ENCODE measurements at places on chromosomes 6 and 20. TPM values are rescaled to one million over a fixed set of nuclear protein-coding genes. Genes with fewer than 3 reads are reported as not detected.
A peak's percentile ranks its signal among the peaks of the same experiment; 100 is the strongest.

The GATA5 gene
- total RNA-seq: 0.12 TPM

The PLCB4 gene
- total RNA-seq: 20.6 TPM

The EYS gene
- 0.03 TPM for total RNA-seq

The CNR1 gene
- total RNA-seq: 0.26 TPM

The PRSS16 gene
- total RNA-seq: 4.3 TPM

The FAM209B gene
- not detected for total RNA-seq

DNA sequence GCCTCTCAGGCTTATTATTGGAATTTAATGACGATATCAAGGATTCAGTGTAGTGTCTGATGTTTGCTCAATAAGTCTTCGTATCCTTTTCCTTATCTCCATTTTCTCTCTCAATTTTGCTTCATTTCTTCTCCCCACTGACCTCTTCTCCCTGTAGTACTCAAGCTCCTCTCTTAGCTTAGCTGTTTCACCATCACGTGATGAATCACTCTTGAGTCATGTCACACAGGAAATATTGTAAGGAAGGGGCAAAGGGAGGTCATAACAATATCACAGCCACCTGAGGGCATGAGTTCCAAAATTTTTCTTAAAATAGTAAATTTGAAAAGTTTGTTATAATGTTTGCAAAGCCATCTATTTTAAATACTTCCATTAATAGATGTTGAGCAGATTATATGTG lies 392.2 kb upstream of the MARCKS start:
- no peak overlapping the region for H3K4me3 ChIP-seq
- no peak overlapping the region for H3K27ac ChIP-seq
- H3K4me1 ChIP-seq: no peaks in the 10 kb centered on the region
- H3K27me3 ChIP-seq: no peaks in the 10 kb centered on the region

DNA sequence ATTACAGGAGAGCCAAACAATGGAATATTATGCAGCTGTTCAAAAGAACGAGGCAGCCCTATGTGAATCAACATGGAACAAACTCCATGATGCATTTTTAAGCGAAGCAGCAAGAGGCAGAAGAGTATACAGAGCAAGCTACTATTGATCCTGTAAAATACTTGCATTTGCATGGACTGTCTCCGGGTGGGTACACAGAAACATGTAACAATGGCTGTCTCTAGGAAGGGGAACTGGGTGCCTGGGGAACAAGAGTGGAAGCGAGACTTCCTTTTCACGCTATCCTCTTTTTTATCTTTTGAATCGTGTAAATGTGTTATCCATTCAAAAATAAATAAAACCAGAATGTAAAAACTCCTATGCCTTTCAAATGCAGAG lies 93.3 kb upstream of the SIRPA start:
- peaks cover 51% of the 10 kb centered on the region for H3K27me3 ChIP-seq
- H3K27ac ChIP-seq: no peak overlapping the region
- H3K4me3 ChIP-seq: peak overlapping the region; percentile 71
- H3K36me3 ChIP-seq: no peaks in the 10 kb centered on the region
- H3K4me1 ChIP-seq: peaks cover 6% of the 10 kb centered on the region

DNA sequence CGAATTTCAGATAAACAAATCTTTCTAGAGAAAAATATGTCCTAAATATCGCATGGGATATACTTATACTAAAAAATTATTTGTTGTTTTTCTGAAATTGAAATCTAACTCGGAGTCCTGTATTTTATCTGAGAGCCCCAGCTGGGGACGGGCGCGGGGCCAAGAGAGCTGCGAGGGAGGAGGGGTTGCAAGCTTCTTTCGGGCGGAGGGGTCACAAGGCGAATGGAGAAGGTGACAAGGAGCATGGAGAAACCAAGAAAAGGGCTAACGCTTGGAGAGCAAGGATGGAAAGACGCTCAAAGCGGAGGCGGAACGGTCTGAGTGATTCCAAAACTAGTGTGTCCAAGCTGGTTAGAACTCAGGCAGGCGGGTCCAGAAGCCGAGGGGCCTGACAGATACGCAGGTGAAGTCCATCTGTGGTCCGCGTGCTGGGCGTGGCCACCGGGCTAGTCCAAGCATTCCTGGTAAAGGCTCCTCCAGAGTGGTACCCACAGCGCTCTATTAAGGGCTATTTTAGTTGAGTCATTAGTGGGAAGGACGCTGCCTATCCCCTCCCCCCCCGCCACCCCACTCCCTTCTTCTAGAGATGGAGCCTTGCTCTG lies 41.5 kb upstream of the ZNFX1 start:
- DNase-seq: no peak
- no peaks in the 10 kb centered on the region for H3K36me3 ChIP-seq
- peaks cover 67% of the 10 kb centered on the region for H3K27me3 ChIP-seq
- no peak overlapping the region for H3K27ac ChIP-seq
- H3K4me3 ChIP-seq: peak overlapping the region; percentile 52

- H3K4me1 ChIP-seq: peaks cover 23% of the 10 kb centered on the region
- no peaks in the 10 kb centered on the region for H3K36me3 ChIP-seq
- H3K4me3 ChIP-seq: peak overlapping the region; percentile 95
- no peak overlapping the region for H3K27ac ChIP-seq
Observed at GRCh38 chr6:170555305-170555704, 1.1 kb downstream of the TBP start.

GRCh38 chr6:84588697-84589080 lies 175.7 kb downstream of the TBX18 start:
- no peak overlapping the region for H3K27ac ChIP-seq
- H3K27me3 ChIP-seq: no peaks in the 10 kb centered on the region
- H3K36me3 ChIP-seq: no peaks in the 10 kb centered on the region
- no peak overlapping the region for H3K4me3 ChIP-seq
- H3K4me1 ChIP-seq: no peaks in the 10 kb centered on the region

DNA sequence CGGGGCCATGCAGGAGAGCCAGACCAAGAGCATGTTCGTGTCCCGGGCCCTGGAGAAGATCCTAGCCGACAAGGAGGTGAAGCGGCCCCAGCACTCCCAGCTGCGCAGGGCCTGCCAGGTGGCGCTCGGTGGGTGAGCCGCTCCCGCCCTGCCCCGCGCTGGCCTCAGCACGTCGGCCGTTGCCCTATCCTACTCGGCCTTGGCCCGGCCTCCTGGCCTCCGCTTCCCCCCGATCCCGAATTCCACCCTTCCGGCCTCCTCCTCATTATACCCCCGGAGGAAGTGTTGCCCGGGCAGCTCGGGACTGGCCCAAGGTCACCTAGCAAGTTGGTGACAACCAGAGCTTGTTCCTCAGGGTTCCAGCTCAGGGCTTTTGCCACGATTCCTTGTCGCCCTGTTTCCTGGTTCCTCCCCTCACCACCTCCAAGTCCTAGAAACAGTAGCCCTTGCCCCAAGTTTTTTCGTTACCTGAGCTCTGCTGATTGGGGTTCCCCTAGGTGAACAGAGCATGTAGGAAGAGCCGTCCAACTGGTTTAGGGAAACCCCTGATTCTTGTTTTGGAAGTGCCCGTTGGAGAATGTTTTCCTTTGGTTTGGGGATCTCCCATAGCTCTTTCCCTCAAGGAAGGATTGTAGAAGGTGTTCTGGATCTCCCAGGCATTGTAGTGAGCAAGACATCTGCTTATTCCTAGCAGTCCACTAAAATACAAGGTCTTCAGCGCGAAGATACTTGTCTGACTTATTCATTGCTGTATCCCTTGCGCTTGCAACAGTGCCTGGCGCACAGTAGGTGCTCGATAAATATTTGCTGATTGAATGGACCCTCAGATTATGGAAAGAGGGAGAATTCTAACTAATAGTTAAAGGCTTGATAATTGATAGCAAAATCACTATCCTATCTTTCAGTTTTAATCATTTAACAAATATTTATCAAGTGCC lies 641 bp downstream of the ARFGEF2 start:
- H3K36me3 ChIP-seq: no peaks in the 10 kb centered on the region
- peak overlapping the region; percentile 84 for H3K27ac ChIP-seq
- H3K4me3 ChIP-seq: peak overlapping the region; percentile 70
- peaks cover 9% of the 10 kb centered on the region for H3K4me1 ChIP-seq
- H3K27me3 ChIP-seq: no peaks in the 10 kb centered on the region
- no peak for DNase-seq

GRCh38 chr6:19024737-19025136 lies 637.6 kb downstream of the RNF144B start:
- H3K4me3 ChIP-seq: no peak overlapping the region
- H3K4me1 ChIP-seq: no peaks in the 10 kb centered on the region
- no peak overlapping the region for H3K27ac ChIP-seq

- peak; percentile 52 for DNase-seq
- H3K4me3 ChIP-seq: peak overlapping the region; percentile 94
- H3K36me3 ChIP-seq: no peaks in the 10 kb centered on the region
- H3K27ac ChIP-seq: no peak overlapping the region
Observed at GRCh38 chr20:37526839-37527637, 638 bp downstream of the BLCAP start.

- no peaks in the 10 kb centered on the region for H3K27me3 ChIP-seq
- DNase-seq: no peak
- no peaks in the 10 kb centered on the region for H3K4me1 ChIP-seq
- H3K36me3 ChIP-seq: no peaks in the 10 kb centered on the region
- H3K27ac ChIP-seq: no peak overlapping the region
Observed at GRCh38 chr6:116449565-116449964, 11.6 kb upstream of the CALHM6 start.

DNA sequence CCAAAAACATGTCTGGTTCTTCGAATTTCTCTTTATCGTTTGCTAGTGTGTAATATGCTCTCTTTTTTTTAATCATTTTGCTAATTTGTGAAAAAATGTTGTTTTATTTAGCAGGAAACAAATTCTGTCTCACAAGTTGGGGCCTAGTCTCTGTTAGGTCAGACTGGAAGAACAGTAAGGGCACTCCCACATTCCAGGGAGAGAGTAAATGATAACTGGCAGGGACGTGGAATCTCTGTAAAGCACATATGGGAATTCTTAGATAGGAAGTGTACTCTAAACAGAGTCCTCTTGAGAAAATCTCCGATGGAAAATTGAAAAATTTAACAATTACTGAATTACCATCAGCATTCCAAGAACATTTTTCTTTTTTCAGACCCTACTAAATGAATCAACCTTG lies 16.4 kb upstream of the CCDC28A start:
- no peak overlapping the region for H3K4me3 ChIP-seq
- H3K27me3 ChIP-seq: no peaks in the 10 kb centered on the region
- no peaks in the 10 kb centered on the region for H3K36me3 ChIP-seq
- DNase-seq: no peak

- H3K27me3 ChIP-seq: no peaks in the 10 kb centered on the region
- no peak overlapping the region for H3K27ac ChIP-seq
- peaks cover 8% of the 10 kb centered on the region for H3K4me1 ChIP-seq
- H3K4me3 ChIP-seq: no peak overlapping the region
- no peak for DNase-seq
Observed at GRCh38 chr20:32667027-32667426, 6.7 kb downstream of the C20orf203 start.

- H3K27ac ChIP-seq: no peak overlapping the region
- H3K27me3 ChIP-seq: no peaks in the 10 kb centered on the region
- H3K4me1 ChIP-seq: no peaks in the 10 kb centered on the region
- H3K4me3 ChIP-seq: no peak overlapping the region
Observed at GRCh38 chr6:164826831-164827468, 482.5 kb downstream of the C6orf118 start.

GRCh38 chr6:170294298-170294730 lies 3.4 kb upstream of the DLL1 start:
- no peaks in the 10 kb centered on the region for H3K36me3 ChIP-seq
- peak overlapping the region; percentile 63 for H3K27ac ChIP-seq
- H3K27me3 ChIP-seq: peaks cover 32% of the 10 kb centered on the region
- H3K4me1 ChIP-seq: peaks cover 62% of the 10 kb centered on the region
- DNase-seq: peak; percentile 47
- peak overlapping the region; percentile 94 for H3K4me3 ChIP-seq

- no peaks in the 10 kb centered on the region for H3K4me1 ChIP-seq
- no peak for DNase-seq
- no peak overlapping the region for H3K27ac ChIP-seq
- no peak overlapping the region for H3K4me3 ChIP-seq
- no peaks in the 10 kb centered on the region for H3K27me3 ChIP-seq
Observed at GRCh38 chr6:31640612-31641011, 11.8 kb downstream of the BAG6 start.

DNA sequence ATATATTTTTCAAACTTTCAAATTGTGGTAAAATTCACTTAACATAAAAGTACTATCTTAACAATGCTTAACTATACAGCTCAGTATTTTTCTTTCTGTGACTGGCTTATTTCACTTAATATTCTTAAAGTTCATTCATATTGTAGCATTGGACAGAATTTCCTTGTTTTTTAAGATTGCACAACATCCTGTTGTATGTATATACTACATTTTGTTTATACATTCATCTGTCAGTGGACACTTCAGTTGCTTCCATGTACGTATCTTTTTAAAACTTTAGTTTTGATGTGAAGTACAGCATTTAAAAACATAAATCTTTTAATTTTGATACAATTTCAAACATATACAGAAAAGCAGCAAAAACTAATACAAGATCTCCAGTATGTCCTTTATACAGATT lies 220.7 kb downstream of the ZFAND3 start:
- H3K4me1 ChIP-seq: peaks cover 15% of the 10 kb centered on the region
- no peak for DNase-seq
- no peaks in the 10 kb centered on the region for H3K27me3 ChIP-seq
- no peak overlapping the region for H3K27ac ChIP-seq
- H3K36me3 ChIP-seq: no peaks in the 10 kb centered on the region

- H3K36me3 ChIP-seq: no peaks in the 10 kb centered on the region
- H3K4me1 ChIP-seq: no peaks in the 10 kb centered on the region
- DNase-seq: no peak
- H3K4me3 ChIP-seq: no peak overlapping the region
Observed at GRCh38 chr20:23629017-23629541, 8.7 kb downstream of the CST3 start.

DNA sequence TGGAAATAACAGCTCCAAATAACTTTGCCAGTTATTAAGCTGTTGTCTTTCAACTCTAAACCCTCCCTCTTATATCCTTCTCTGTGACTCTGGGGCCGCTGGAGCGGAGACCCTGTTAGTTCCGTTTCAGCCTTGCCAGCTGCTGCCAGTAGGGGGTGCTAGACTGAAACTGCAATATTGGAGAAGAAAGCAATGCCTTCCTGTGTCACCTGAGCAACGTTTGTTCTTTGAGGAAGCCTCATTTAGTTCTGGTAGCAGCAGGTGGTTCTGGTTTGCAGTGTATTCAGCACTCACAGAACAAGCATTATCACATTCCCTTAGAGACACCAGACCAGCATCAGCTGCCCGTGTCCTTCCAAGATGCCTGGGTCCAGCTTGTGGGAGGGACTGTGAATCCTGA lies 22.9 kb upstream of the JAG1 start:
- no peak overlapping the region for H3K4me3 ChIP-seq
- H3K27ac ChIP-seq: no peak overlapping the region
- H3K36me3 ChIP-seq: no peaks in the 10 kb centered on the region
- peaks cover 18% of the 10 kb centered on the region for H3K4me1 ChIP-seq
- DNase-seq: peak; percentile 14
